RPMI8226 (cell line): ENCODE measurements at places on chromosomes 11 and 22.

DNA sequence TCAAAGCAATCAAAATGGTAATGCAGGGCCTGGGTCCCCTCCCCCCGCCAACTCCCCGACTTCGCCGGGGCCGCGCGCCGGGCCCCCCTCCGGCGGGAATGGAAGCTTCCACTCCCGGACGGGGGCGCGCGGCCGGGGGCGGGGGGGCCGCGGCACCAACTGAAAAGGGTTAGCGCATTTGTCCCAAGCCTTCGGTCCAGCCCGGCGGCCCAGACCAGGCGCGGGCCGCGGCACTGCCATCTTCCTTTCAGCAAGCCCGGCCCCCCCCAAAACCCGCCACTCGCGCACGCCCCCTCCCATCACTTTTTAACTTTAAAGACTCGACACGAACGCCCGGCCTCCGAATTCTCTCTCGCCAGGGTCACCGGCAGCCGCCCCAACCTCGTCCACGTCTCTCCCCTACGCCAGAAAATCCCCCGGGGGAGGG lies 2.8 kb downstream of the PHF21B start:
- no peak for DNase-seq

DNA sequence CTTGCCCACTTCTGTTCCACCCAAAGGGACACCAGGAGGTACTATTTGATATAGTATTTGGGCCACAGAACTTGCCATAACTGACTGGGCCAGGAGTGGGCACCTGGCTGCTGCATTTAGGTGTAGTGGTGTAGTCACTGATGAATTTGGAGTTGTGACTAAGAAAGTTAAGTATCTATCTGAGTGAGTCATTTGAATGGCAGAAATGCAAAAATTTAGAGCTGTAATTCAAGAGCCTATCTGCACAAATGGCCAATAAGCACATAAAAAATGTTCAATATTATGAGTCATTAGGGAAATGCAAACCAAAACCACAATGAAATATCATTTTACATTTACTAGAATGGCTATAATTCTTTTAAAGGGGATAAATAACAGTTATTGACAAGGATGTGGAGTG lies 14.7 kb downstream of the GLYATL2 start:
- DNase-seq = no peak

GRCh38 chr22:26610072-26610958 lies 7.5 kb downstream of the CRYBB1 start:
- peak; percentile 92 for DNase-seq

GRCh38 chr11:69659591-69659990 lies 15.6 kb downstream of the LTO1 start:
- no peak for DNase-seq

GRCh38 chr11:88036701-88037100 lies 138.5 kb downstream of the RAB38 start:
- no peak for DNase-seq

DNA sequence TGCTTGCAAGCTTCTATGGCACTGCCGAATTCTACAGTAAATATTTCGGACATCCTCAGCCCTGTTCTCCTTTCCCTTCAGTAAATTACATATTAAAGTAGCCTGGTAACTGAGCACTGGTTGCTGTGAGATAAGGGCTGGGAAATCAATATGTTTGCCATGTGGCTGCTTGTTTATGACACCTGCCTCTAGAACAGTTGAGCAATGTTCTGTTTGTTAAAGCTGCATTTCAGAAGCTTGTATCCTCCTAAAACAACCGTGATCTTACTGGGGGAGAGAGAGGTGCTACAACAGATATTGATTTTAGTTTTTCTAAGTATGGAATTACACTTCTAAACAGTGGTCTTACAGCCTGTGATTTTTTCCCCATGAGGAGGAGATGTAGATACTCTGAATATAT lies 39.4 kb downstream of the ZBTB16 start:
- DNase-seq = no peak

DNA sequence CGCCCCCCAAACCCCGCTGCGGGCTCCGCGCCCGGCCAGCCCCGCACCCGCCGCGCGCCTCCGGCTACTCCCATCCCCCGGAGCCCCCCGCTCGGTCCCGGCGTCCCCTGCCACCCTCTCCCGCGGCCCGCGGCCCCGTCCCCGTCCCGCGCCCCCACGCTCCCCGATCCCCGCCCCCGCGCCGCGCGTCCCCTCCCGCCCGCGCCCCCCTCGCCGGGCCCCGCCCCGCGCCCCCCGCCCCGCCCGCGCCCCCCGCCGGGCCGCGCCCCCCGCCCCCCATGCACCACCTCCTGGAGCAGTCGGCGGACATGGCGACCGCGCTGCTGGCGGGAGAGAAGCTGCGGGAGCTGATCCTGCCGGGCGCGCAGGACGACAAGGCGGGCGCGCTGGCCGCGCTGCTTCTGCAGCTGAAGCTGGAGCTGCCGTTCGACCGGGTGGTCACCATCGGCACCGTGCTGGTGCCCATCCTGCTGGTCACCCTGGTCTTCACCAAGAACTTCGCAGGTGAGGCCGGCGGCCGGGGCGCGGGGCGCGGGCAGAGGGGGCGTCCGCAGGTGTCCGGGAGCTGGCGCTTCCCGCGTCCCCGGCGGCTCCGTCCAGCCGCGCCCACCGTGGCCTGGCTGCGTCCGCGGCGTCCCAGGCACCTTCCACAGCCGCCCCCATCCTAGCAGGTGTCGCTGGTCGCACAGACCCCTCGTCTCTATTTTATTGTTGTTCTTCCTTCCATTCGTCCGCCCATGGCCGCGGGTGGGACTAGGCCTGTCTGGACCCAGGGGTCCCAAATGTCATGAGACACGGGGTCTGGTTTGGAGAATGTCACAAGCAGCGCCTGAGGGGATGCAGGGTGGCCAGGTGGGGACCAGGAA lies at the start of gene PANX2:
PANX2 (plus strand) TSS at position 279 of the 866 bp plus-strand sequence; CDS start at position 279, 0 bp downstream.
- DNase-seq = no peak

DNA sequence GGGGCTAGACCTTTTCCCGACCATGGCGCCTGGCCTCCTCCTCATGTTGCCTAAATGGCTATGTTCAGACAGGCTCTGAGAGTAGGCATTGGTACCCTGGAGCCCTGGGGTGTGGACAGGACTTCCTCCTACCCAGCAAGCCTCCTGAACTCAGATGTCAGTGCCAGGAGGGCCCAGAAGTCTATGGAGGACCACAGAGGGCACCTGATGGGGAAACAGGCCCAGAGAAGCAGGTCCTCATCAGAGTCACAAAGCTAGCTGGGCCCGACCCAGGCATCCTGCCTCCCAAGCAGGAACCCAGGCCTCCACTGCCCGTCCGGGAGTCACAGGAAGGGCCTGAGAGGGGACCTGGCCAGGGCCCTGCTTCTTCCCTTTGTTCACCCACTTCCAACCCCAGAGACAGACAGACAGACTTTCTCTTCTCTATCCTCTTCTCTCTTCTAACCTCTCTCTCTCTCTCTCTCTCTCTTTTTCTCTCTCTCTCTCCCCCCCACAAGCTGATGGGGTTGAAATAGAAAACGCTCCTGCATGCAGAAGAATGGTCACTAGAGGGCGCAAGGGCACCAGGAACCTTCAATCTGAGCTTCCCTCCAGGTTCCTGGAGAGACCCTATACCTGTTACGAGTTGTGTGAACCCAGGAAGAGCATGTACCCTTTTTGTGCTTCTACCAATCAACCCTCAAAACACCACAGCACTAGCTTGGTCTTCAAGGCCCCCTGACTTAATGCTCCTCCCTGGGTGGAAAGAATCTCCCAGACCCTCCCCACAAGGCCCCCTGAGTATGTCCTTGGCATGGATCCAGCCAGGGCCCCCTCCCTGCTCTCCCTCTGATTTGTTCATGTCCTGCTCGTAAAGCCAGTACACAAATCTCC lies 27.1 kb downstream of the ARAP1 start:
- peak; percentile 77 for DNase-seq

GRCh38 chr11:8757047-8757446 lies 74.5 kb downstream of the RPL27A start:
- no peak for DNase-seq

GRCh38 chr11:115654792-115655191 lies 150.6 kb upstream of the CADM1 start:
- no peak for DNase-seq

- no peak for DNase-seq
Measured at GRCh38 chr11:100674212-100674611, 12.9 kb upstream of the ARHGAP42 start.

DNA sequence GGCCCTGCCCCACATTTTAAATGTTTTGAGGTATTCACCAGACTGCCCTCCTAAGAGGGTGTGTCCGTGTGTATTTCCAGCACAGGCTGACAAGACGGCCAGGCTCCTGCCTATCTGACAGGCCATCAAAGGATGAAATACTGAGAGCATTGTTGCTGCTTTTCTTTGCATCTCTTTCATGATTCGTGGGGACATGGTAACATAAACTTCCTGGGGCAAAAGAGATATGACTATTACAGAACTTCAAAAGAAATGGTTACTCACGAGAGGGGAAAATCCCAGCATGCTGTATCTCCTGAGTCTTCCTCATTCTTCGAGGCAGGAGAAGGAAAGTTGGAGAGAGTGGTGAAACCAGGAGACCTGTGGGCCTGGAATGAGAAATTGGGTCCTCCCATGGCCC lies 10.3 kb upstream of the BIK start:
- no peak for DNase-seq

DNA sequence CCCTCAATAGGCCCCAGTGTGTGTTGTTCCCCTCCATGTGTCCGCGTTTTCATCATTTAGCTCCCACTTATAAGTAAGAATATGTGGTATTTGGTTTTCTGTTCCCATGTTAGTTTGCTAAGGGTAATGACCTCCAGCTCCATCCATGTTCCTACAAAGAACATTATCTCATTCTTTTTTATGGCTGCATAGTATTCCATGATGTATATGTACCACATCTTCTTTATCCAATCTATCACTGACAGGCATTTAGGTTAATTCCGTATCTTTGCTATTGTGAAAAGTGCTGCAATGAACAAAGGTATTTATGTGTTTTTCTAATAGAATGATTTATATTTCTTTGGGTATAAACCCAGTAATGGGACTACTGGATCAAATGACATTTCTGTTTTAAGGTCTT lies 42.1 kb downstream of the SLC36A4 start:
- no peak for DNase-seq

DNA sequence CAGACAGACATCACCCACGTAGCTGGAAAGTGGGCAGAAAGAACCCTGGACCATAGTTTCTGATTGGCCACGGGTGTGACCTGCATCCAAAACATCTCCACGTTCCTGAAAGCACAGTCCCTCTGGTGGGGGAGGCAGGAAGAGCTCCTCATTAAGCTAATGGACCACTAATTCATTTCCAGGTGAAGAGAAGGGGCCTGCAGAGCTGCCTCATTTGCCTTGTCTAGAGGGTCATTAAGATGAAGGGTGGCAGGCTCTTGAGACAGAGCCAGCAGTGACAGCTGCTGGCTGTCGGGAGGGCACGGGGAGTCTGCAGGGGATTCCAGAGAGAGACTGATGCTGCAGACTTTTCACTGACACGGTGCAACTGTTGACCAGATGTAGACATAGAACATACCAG lies 149.6 kb upstream of the OPCML start:
- DNase-seq = no peak

GRCh38 chr11:82831364-82831763 lies 68.9 kb downstream of the PRCP start:
- DNase-seq = no peak

DNA sequence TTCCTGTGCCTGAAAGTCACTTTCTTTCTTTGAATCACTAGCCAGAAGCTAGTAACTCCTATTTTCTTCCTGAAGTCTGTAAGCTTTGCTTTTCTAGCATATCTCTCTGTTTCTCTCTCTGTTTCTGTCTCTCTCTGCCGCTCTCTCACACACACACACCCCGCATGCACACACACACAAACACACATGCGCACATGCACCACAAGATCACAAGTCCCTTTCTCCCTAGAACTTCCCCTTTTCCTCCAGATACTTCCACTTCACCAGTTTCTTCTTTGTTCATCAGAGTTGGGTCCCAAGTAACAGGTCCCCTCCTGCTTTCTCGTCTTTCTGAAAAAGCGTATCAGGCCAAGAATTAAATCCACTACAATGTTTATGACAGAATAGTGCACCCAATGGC lies 148.5 kb upstream of the HSD17B12 start:
- no peak for DNase-seq

- DNase-seq = no peak
Measured at GRCh38 chr11:8067929-8068575, 13.0 kb upstream of the TUB start.

- DNase-seq = no peak
Measured at GRCh38 chr11:46913484-46913883, 4.9 kb downstream of the LRP4 start.

GRCh38 chr11:34134765-34135164 lies 29.3 kb downstream of the NAT10 start:
- DNase-seq = no peak

DNA sequence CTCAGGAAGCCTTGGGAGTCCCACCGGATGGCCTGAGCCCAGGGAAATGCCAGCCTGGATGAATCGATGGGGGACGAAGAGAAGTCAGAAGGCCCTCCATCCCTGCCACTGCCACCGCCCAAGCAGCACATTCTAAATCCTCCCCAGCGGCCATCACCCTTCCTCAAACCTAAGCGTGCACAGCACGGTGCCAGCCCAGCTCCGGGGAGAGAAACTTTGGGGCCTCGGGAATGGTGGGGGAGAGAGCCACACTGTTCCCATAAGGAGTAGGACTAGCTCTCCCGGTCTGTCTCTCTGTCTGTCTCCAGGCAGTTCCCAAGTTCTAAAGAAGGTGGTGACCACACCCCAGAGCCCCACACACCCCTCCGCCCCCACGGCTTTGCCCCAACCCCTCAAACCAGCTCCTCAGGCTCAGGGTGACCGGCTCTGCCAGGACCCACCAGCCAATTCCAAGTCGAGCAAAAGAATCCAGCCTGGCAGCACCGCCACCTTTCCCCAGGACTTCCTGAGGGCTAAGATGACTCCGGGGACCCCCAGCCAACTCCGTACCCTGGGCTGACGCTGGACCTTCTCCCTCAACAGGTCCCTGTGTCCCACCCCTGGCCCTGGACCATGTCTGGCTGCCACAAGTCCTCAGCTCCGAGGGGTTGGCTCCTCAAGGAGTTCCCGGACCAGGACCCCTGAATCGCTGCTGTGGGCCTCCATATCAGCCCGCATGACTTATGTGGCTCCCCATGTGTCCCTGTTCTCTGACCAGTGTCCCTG lies 2.7 kb downstream of the AHNAK start:
- DNase-seq = peak; percentile 49

DNA sequence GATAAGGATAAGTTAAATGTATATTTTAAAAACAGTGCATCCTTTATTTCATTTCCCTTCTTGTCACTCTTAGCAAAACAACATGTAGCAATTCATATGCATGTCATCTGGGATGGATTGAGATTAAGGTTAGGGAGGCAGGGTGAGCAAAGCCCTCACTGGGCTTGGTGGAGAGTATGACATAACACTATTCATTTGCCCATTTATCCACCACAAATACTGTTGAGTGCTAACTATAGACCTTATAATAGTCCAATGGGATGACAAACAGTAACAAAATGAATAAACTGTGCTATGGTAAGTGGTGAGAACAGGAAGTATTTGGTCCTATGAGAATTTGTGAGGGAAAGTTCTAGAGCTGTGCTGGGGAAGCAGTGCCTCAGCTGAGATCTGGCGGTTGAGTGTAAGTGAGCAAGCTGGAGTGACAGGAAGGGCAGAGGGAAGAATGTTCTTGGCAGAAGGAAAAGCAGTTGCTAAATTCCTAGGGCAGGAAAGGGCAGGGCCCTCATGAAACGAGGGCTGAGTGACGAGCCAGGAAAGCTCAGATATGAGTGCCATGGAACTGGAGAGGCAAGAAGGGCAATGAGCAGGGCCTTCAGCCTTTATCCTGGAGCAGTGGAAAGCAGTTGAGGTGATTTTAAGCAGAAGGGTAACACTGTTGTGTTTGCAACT lies 6.7 kb downstream of the HSD17B12 start:
- DNase-seq = no peak

- no peak for DNase-seq
Measured at GRCh38 chr11:19746086-19746485, 33.4 kb downstream of the NAV2 start.
